ENCODE measurements at places on chromosomes 2 and 18. TPM values are rescaled to one million over a fixed set of nuclear protein-coding genes. Genes with fewer than 3 reads are reported as not detected.

Gene FSIP2
- 0.11 TPM for total RNA-seq

Gene WDR12
- total RNA-seq: 75.9 TPM

Gene ACVR1C
- total RNA-seq: 0.05 TPM

Gene PFN4
- total RNA-seq: 1.4 TPM

Gene HES6
- total RNA-seq: 16.1 TPM
